ENCODE measurements at places on chromosomes 3 and 15.

- DNase-seq: no peak
Observed at GRCh38 chr3:112873632-112874031, 27.0 kb upstream of the CD200R1L start.

GRCh38 chr3:54882129-54882833, 45.6 kb downstream of the LRTM1 start:
- DNase-seq: no peak

DNA sequence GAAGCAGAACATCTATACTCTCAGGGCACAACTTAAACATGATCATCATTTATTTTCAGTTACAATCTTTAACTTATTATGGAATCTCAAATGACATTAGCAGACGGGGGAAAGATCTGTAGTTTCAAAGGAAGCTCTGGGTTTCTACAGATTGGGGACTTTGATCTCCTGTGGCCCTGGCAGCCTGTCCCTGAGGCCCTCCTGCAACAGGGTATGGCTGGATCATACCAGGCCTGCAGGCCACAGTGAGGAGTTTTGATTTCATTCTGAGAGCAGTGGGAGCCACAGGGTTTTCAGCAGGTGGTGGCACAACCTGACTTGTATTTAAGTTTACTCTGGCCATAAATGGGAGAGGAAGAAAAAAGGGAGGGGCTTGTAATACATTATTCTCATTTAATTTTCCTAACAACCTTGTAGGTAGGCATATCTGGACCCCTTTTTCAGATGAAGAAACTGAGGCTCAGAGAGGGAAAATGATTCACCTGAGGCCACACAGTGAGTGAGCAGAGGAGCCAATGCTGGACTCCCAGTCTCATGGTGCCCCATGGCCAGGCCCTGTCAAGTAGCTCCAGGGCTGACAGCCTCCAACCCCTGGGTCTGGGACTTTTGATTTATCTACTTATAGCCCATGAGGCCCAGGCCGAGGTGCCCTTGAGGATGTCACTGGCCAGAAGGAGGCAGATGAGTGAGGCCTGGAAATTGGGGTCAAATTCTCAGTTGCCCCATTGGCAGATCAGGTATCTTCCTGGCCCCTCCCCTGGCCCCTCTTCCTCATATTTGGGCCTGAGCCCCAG, 71.0 kb downstream of the ATP2B2 start:
- DNase-seq: no peak

GRCh38 chr15:95025924-95026728, 794.8 kb downstream of the MCTP2 start:
- DNase-seq: peak; percentile 33

GRCh38 chr3:13037458-13038117, 35.6 kb downstream of the IQSEC1 start:
- no peak for DNase-seq

GRCh38 chr3:172577987-172578570, 54.8 kb upstream of the TNFSF10 start:
- DNase-seq: peak; percentile 31

DNA sequence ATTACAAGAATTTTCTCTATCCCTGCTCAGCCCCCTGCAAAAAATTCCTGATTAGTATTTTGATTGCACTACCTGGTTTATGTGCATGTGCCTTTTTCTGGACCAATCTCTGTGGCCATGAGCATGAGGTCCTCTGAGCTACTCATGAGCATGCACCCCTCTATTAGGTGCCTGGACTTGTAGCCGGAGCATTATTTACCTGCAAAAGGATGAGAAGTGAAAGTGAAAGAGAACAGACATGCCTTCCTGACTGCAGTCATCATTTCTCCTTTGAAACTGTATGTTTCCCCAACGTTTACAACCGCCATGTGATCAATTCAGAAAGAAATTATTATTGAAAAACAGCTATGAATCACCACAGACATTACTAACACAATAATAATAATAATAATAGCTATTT, 1008.8 kb downstream of the ROBO2 start:
- DNase-seq: no peak

DNA sequence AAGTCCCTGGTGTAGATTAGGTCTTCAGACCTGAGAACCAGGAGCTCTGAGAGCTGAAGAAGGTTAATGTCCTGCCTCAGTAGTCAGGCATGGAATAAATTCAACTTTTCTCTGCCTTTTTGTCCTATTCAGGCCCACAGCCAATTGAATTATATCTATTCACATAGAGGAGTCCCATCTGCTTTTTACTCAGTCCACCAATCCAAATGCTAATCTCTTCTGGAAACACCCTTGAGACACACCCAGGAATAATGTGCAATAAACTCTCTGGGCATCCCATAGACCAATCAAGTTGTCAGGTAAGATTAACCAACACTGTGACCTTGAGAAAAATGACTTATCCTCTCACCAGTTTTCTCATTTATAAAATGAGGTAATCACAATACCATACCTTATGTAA, 129.4 kb downstream of the MEX3B start:
- no peak for DNase-seq

DNA sequence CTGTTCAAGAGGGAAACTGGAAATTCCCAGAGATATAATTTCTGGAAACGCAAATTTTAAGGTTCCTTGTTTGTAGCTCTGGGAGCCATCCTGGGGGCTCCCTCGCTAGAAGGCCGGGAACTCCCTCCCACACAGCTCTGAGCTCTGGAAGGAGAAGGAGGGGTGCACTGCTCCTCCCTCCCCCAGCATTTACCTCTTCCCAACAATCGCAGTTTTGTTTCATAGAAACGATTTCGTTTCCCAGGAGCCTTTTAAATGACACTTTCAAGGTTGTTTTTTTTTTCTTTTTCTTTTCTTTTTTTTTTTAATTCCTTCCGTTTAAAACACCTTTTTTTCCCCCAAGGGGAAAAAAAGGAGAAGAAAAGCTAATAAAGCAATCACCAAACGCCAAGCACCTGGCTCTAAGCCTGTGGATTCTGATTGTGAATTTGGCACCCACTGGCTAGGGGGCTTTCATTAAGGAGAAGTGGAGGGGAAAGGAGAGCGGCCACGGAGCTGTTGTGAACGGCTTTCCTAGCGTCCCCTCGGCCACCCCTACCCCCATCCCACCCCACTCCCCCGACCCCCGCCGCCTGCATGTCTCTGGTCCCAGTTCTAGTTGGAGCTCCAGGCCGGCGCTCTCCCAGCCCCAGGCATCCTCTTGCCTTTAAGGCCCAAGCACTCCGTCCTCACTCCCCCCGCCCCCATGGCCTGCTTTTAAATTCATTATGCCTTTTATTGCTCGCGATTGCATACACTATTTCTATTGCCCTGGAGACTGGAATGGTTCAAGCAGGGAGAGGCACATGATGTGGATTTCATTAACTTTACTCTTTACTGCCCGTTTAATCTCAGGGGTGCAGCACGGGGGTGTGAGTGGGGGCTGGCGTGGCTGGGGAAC, 13.6 kb upstream of the CCDC33 start:
- DNase-seq: no peak

GRCh38 chr3:63967675-63968611, 55.4 kb downstream of the PSMD6 start:
- peak; percentile 57 for DNase-seq

GRCh38 chr3:187210545-187211327, 13.4 kb downstream of the RTP1 start:
- DNase-seq: no peak

- DNase-seq: no peak
Observed at GRCh38 chr3:111605018-111605417, 9.9 kb upstream of the ZBED2 start.

- DNase-seq: no peak
Observed at GRCh38 chr15:25711164-25711563, 152.0 kb downstream of the ATP10A start.

DNA sequence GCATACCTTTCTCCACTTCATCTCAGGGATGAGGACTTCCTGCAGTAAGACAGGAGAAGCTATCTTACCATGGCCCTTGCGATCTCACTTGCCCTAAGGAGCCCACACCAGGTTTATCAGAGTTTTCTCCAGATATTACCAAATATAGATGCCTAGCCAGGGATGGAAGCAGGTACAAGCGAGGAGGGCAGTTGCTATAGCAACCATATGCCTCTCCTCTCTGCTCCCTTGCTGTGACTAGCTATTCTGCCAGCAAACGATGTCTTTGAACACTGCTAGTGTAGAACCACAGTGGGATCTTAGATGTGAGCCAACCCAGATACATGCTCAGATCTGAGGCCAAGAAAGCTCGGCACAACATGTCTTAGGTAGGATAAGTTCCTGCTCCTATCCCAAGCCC, 33.9 kb downstream of the GRAMD2A start:
- DNase-seq: no peak

DNA sequence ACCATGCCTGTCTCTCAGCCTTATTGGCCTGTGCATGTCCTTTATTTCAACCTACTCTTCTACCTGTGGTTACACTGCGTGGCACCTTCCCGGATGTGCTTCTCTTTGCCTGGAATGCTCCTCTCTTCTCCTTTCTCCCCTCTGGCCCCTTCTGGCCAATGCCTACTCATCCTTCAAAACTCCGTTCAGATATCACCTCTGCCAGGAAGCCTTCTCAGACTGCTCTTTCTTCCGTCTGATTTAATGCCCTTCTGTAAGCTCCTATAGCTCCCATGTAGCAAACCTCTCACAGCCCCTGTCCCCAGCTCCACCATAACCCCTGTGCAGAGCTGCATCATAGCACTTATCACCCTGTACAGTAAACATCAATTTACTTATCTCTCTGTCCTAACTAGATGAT, 13.2 kb downstream of the KLHL6 start:
- DNase-seq: no peak

GRCh38 chr15:96327155-96327741, 3.3 kb upstream of the NR2F2 start:
- peak; percentile 49 for DNase-seq

DNA sequence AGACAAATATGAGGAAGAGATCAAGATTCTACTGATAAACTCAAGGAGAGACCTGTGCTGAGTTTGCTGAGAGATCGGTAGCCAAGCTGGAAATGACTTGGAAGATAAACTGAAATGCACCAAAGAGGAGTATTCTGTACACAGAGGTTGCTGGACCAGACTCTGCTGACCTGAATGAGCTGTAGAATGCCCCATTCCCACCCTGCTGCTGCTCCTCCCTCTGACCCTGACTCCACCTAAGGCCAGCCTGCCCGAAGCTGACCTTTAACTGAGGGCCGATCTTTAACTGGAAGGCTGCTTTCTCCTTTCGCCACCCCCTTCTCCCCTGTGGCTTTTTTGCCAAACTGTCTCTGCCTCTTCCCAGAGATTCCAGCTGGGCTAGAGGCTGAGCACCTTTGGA, 34.6 kb downstream of the CDIN1 start:
- DNase-seq: no peak

GRCh38 chr3:167653760-167654159, at the start of gene WDR49:
WDR49 (minus strand) TSS chr3:167653942; CDS start chr3:167653425, 517 bp downstream.
- DNase-seq: no peak

- peak; percentile 66 for DNase-seq
Observed at GRCh38 chr15:51708013-51708412, 26.7 kb downstream of the SCG3 start.

GRCh38 chr3:52882377-52882776, 15.0 kb downstream of the STIMATE start:
- no peak for DNase-seq

GRCh38 chr3:39234651-39235050, 42.3 kb upstream of the XIRP1 start:
- DNase-seq: no peak

DNA sequence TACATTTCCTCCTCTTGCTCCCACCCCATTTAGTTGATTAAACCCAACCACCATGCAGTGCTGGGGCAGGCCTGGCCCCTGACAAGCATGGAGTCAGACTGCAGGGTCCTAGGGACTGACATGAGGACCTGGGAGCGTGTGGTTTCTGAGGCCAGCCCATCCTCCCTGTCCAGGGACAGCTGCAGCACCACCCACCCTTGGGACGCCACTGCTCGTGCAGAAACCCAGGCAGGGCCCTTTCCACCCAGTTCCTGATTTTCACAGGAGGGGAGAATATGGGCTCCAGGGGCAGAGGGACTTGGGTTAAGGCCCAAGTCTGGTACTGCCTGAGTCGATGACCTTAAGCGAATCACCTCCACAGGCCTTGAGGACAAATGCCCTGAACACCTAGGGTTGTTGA, 23.7 kb downstream of the PLXND1 start:
- DNase-seq: no peak

GRCh38 chr3:62688050-62688449, 187.2 kb downstream of the CADPS start:
- no peak for DNase-seq

DNA sequence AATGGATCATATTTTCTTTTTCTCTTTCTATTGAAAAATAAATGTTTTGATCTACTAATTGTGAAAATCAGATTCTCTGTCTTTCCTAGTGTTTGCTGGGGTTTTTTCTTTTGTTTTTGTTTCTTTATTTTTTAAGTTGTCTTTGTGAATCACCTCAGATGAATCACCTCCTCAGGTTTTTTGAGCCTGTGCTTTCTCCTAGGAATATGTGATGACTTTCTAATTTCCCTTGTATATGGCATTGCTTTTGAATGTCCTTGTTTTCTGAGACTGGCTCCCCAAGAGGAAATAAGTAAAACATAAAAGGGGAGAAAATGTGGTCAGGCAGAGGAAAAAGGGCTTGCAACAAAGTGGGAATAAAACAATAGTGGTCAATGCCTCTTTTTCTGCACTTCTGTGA, 750.0 kb downstream of the ZPLD1 start:
- DNase-seq: no peak

DNA sequence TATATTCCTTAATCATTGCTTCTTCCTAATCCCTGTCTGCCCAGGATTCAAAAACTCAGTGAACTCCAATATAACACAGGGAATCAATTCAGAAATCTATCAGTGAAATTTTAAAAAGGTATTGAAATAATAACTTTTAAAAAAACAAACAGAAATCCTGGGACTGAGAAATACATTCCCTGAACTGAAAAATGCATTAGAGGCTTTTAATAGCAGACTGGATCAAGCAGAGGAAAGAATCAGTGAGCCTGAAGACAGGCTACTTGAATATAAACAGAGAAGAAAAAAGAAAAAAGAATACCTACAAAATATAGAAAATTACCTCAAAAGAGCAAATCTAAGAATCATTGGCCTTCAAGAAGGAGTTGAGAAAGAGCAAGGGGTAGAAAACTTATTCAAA, 54.7 kb downstream of the CEP70 start:
- DNase-seq: no peak

GRCh38 chr3:100252001-100252400, 8.8 kb upstream of the TBC1D23 start:
- DNase-seq: no peak

DNA sequence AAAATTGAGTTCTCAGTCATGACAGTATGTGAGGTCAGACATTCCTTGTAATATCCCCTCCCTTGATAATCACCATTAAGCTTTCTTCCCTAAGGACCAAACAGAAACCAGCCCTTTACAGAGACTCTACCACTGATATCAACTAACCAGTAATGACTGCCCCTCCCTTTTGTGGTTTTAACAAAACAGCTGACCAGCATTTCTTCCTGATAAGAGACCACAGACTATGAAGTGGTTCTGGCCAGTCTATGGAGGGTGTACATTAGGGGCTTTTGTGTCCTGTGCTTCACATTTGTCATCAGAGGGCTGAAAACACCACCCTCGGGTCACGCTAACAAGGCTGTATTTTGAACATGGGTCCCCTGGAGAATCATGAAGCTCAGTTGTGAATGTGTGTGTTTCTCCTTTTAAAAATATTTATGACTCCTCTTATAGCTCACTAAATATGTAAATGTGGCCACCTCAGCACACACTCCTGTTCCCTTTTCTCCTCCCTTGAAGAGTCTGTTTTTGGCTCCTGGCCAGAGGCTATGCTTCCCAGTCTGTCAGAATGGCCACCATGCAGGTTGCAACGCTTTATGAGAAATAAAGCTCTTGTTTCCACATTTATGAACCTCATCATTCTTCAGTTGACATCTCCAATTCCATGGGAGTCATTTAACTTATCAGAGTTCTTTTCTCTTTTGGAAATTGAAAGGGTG, 239.3 kb downstream of the CPNE4 start:
- no peak for DNase-seq

Data from right hindlimb (tissue), 1 donor.